ENCODE measurements at places on chromosomes 4 and X.

- no peak for DNase-seq
Measured at GRCh38 chrX:37879692-37880091, 32.3 kb upstream of the DYNLT3 start.

- no peak for DNase-seq
Measured at GRCh38 chrX:121949041-121949760, 901.8 kb downstream of the GLUD2 start.

DNA sequence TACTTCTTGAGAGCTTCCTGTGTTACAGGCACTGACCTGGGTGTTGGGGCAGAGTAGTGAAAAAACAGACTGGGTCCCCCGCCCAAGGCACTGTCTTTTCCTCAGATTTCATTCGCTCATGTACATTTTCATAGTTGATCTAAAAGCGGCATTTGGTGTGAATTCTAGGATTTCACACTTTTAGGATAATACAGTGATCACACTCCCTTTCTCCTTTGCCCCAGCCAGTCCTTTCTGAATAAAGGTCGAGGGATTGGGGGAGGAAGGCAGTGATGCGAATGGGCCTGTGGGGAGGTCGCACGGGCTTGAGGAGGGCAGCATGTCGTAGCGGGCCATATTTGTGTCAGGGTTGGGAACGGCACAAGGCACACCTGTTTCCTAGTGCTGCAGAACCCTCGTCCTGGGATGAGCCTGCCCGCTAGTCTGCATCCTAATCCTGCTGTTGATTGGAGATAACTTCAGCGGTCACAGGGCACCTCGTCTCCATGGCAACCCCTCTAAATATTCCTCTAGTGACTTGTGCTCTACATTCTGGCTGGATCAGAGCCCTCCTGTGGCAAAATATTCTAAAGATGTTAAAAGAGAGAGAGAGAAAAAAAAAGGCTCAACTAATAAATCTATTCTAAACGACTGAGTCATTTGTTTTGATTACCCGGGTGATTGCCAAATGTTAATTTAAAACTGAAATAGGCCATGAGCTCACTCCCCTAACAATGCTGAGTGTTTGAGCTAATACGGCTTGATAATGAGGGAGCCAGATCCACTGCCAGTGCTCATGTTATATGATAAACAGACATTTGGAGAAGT, 21.8 kb downstream of the FHL1 start:
- peak; percentile 37 for DNase-seq

- DNase-seq = no peak
Measured at GRCh38 chr4:119697887-119698393, 69.3 kb upstream of the PDE5A start.

DNA sequence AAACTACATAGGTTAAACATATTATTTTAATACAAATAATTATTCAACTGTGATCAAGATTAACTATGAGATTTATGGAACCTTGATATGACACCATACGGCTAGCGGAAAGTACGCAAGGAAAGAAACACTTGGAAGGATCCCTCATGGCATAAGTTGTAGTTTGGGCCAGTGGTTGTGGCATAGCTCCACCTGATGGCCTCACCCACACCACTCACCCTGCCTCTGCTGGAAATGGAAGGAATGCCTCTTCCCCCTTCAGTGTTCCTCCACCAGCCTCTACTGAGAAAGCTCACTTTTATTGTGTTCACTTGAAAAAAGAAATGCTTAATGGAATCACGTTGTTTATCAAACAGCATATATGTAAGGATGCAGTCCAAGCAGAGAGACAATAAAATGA, 86.4 kb downstream of the BMP15 start:
- DNase-seq = no peak

GRCh38 chrX:64580035-64580434, 184.8 kb upstream of the MTMR8 start:
- DNase-seq = no peak

- DNase-seq = peak; percentile 24
Measured at GRCh38 chr4:47383829-47384427, 79.6 kb downstream of the COMMD8 start.

DNA sequence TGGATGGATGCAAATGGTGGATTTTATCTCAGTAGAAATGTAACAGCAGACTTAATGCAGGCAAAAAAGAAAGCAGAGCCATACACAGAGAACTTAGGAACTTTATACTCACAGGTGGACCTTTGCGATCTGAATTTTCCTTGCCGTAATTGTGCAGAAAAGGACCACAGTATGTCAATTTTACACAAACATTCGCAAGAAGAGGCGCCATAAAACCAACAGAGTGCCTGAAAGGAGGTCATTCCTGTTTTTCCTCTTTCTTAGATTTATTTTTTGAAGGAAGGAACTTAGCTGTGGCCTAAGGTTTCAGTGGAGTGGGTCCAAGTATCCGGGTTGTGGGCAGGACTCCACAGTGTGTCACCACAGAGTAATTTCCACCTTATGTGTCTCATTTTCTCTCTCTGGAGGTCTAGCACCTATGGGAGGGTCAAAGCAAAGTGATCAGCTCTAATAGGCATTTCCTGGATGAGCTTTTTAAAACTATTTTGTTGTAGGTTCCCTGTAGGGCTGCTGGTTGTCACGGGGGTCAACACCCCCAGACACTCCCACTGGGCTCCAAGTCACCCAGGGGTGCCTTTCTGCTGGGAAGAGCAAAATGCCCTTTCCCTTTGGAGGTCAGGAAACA, 24.7 kb upstream of the PBDC1 start:
- peak; percentile 30 for DNase-seq

GRCh38 chr4:15390494-15390893, 37.3 kb upstream of the C1QTNF7 start:
- DNase-seq = no peak

DNA sequence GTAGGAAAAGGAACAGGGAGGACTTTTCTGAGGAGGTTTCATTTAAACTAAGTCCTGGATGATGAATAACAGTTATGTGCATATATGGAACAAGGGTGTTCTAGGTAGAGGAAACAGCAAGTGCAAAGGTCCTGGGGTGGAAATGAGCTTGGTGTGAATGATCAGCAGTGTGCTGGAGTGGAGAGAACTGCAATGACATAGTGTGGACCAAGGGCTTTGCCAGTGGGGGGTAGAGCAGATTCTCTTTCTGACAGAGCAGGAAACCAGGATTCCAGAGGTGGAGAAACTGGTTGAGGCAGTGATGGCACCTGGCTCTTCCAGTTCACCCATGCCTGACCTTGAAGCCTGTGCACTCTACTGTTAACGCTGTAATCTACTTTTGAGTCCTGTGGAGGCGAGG, 1.7 kb downstream of the PPP1R3F start:
- no peak for DNase-seq

- DNase-seq = no peak
Measured at GRCh38 chrX:131827935-131828334, 195.2 kb upstream of the STK26 start.

DNA sequence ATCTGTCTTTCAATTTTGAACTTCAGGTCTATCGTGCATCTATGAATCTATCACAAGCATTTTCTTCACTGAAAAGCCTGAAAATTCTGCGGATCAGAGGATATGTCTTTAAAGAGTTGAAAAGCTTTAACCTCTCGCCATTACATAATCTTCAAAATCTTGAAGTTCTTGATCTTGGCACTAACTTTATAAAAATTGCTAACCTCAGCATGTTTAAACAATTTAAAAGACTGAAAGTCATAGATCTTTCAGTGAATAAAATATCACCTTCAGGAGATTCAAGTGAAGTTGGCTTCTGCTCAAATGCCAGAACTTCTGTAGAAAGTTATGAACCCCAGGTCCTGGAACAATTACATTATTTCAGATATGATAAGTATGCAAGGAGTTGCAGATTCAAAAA, 19.7 kb downstream of the TLR7 start:
- no peak for DNase-seq

- no peak for DNase-seq
Measured at GRCh38 chr4:55098456-55099204, 26.8 kb downstream of the KDR start.

DNA sequence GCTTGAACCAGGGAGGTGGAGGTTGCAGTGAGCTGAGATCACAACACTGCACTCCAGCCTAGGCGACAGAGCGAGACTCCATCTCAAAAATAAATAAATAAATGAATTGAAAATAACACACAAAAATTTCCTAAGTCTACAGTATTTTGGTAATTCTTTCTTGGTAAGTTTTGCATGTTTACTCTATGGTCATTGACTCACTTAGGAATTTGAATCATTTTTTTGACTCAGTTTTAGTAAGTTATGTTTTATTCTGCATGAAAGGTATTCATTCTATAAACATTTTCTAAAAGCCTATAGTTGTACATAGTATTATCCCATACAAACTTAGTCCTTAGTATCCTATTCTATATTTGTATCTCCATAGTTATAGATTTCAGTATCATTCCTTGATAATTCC, 772.9 kb upstream of the SLIT2 start:
- DNase-seq = no peak

GRCh38 chr4:67465032-67465762, 80.1 kb downstream of the CENPC start:
- no peak for DNase-seq

- DNase-seq = no peak
Measured at GRCh38 chrX:97849951-97850350, 966.2 kb downstream of the RPA4 start.

GRCh38 chrX:3815896-3816664, 102.6 kb upstream of the PRKX start:
- peak; percentile 67 for DNase-seq

GRCh38 chr4:1834047-1834775, 21.7 kb downstream of the LETM1 start:
- no peak for DNase-seq

DNA sequence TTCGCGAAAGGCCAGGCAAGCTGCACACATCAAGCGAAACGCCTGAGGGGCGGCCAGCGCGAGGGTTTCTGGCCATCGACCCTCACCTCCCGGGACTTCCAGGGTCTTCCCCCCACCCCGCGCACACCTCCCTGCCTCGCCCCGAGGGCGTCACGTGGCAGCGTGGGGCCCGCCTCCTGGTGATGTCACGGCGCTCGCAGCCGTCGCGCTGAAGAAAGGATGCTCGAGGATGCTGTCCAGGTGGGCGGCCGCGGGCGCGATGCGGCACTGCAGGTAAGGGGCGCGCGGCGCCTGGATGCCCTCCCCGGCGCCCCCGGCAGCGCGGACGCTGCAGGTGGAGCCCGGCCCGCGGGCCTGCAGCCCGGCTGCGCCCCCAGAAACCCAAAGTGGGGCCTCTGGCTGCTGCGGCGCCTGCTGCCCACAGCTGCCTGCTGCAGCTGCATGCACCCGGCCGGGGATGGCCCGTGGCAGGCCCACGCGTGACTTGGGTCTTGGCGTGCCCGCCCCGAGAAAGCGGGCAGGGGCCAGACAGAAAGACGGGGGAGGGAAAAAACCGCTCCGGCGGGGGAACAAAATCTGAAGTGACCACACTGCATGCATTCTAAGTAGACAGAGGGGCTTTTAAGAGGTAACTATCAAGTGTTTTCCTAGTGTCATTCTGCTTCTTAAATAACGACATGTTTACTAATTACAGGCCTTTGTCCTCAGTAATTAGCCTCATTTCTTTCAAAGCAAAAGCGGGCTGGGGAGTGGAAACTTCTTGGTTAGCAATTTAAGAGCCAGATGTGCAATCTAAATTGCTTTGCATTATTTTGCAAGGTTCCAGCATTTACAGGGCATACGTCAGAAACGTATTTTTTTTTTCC, 1.7 kb downstream of the CLCN4 start:
- DNase-seq = peak; percentile 38

GRCh38 chr4:93870876-93871458, 42.4 kb downstream of the ATOH1 start:
- DNase-seq = peak; percentile 96

DNA sequence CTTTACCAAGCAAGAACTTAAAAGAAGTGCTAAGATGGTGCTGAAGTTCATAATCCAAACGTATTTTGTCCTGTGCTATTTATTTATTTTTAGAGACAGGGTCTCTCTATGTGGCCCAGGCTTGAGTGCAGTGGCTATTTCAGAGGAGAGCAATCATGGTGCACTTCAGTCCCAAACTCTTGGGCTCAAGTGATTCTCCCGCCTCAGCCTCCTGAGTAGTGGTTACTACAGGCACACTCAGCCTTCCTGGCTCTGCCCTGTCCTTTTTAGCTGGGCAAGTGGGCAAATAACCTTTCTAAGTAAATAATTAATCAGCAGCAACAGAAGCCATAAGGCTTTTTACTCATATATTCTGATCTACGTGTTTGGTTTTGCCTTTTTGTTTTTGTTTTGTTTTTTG, 2.6 kb downstream of the NSD2 start:
- DNase-seq = no peak

GRCh38 chr4:56990109-56990905, 11.6 kb downstream of the POLR2B start:
- DNase-seq = no peak

DNA sequence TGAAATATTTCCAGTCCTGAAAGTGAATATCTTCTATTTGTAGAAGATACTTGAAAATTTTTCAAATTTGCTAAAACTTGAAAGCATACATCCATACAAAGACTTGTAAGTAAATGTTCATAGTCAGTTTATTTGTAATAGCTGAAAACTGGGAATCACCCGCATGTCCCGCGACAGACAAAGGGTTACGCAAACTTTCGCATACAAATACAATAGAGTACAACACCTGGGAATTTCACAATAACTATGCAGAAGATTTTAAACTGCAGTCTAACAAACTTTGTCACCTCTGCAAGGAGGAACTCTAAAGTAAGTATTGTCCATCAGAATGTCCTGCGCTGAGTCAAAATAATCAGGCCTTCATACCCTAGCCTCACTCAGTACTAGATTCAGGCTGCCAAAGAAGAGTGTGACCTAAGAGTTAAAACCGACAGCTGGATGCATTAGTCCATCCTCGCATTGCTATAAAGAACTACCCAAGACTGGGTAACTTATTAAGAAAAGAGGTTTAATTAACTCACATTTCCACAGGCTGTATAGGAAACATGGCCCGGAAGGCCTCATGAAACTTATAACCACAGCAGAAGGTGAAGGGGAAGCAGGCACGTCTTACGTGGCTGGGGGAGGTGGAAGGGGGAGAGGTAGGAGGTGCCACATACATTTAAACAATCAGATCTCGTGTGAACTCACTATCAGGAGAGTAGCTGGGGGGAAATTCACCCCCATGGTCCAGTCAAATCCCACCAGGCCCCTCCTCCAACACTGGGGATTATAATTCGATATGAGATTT, 60.4 kb downstream of the MMRN1 start:
- DNase-seq = no peak

- no peak for DNase-seq
Measured at GRCh38 chrX:103378990-103379389, 2.7 kb downstream of the BEX3 start.

- DNase-seq = no peak
Measured at GRCh38 chr4:25504932-25505636, 128.0 kb downstream of the ANAPC4 start.

DNA sequence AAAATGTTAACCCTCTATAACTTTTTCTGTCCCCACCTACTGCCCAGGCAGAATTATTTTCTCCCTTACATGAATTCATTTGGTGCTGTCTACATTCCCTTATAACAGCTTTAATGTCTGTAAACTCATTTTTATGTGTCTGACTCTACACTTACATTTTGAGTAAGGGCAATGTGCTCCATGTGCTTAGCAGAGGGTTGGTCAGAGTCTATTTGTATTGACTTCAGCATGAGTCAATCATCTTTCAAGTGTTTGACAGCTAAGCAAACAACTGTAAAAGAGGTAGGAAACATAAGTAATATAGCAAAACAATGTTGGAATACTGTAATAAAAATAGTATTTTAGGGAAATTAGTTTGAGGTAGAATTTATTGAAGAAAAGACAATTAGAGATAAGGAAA, 6.3 kb downstream of the IL15 start:
- no peak for DNase-seq
